Stimulated activated CD8-positive, alpha-beta memory T cell treated with anti-CD3 and anti-CD28 coated beads, Interleukin-15, amount 100 ng/mL, for 24 hours (primary cell): ENCODE measurements at places on chromosomes 13 and 19.

DNA sequence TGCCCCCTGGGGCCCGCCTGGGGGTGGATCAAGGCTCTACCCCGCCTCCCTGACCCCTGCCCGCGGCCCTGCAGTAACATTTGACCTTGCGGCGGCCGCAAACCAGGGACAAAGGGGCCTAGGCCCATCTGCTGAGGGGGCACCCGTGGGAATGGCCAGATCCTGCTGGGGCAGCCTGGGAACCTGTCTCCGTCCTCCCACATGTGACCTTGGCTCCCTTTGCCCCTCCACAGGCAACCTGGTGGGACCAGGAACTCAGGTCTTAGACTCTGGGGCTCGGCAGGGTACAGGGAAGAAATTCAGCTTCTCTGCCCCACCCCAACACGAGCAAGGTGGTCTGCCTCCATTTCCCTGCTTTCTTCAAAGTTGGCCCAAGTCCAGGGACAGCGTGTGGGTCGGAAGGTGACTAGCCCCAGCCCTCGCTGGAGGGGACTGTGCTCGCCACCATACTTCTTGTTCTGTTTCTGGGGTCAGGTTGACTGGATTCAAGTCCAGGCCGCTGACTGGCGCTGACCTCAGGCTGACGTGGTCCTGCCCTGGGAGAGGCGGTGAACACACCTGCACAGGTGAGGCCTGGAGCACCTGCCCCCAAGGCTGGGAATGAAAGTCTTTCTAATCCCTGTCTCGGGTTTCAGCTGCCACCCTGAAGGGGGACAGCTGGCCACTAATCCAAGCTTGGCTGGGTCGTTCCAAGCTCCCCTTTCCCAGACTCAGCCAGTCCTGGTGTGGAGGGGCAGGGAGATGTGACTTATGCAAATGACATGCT lies 2.5 kb upstream of the NR2F6 start:
- no peak for DNase-seq

DNA sequence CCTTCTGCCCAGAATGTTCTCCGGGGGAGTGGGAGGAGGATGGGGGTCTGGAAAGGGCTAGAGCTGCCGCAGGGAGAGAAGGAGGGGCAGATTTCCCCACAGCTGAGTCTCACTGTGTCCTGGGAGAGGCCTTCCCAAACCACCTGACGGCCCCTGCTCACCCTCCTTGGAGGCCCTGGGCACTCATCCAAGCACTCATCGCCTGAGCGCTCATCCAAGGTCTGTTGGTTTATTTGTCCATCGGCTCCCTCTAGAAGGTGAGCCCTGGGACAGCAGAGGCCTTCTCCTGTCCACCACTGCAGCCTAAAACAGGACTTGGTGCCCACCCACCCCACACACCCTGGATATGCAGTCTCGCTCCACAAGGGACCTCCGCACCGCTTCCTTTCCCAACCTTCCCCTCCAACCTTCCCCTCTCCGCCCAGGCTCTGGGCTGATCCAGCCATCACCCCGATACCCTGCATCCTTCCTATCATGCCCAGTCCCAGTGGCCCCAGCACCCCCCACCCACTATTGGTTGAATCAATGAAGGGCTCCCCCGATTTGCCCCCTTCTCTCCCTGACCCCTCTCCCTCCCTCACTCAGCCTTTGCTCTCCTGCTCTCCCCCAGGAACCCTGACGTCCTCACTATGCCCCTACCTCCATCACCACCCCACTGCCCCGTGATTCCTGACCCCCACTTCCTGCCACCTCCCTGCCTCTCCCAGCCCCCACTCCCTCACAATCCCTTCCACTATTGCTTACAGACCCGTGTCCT lies 1.7 kb downstream of the UBXN6 start:
- DNase-seq = no peak

DNA sequence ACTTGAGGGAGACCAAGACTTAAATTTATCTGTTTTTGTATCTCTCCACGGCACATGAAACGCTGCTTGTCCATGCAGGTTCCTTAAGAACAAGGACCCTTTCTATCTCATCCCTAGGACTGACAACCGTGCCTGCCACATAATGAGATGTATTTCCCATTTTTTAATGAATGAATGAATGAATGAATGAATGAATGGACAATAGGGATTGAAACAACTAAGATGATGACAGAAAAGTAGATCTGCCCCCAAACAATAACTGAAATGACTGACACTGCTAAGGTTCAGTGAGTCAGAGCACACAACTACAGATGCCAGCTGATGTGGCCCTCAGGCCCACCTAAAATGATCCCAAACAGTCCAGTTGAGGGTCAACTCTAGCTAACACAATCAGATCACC lies 69.8 kb downstream of the USP12 start:
- no peak for DNase-seq

- no peak for DNase-seq
Observed at GRCh38 chr13:80262051-80262695, 78.8 kb downstream of the SPRY2 start.

DNA sequence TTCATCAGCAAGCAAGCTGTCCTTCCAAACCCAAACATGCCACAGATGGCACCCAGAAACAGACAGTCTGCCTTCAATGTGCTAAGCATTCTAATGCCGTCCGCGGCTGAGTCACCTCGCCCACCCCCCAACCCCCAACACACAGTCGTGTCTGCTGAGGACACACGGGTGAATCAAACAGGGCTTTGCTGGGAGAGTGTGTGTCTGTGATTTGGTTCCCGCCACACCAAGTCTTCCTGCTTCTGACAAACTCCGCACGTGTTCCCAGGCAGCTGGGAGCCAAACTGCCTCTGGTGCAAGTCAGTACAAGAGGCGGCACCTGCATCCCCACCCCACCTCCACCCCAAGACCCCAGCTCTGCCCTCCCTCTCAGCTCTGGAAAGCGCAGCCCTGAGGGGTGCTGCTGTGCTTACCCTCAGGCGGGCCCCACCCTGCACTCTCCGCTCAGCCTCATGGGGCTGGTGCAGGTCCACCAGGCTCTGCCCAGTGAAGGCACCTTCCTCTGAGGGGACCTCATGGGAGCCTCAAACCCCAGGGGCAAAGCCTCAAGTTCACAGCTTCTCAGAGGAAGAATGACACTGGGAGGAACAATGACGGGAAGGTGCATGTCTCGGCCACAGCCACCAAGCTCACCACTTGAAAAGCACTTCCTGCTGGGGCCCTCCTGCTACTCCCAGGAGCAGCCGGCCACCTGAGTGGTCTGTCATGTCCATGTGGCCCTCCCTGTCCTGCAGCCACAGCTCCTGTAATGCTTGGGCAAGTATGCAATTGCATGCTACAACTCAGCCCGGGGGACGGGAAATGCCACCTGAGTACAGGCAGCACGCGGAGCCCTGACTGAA lies 15.0 kb upstream of the SLC35E1 start:
- no peak for DNase-seq

DNA sequence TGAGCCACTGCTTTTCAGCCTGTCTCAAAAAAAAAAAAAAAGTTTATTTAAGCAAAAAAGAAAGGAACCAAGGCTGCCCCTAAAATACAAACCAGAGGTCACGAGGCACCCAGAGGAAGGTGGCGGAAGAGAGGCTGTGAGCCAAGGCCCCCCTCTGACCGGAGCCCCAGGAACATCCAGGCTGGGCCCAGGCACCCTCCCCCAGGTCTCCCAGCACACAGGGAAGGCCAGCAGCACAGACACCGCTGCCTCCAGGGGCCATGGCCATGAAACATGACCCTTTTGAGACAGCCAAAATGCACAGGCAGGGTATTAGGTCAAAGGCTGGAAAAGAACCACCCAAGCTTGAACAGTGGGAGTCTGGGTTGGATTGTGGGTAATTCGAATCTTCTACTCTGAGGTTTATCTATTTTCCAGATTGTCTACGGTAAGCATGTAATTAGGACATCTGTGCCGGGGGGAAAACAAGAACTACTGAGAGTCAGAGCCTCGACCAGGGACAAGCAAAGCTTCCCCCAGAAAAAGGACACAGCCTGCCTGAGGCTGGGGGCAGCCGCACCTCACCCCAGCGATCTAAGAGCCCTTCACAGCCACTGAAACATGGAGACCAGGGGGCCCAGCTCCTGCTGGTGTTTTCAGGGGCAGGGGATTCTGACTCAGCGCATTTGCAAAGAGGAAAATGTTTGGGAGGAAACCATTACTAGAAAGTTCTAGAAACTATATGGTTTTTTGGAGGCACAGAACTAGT lies 8.4 kb downstream of the PEX11G start:
- no peak for DNase-seq

DNA sequence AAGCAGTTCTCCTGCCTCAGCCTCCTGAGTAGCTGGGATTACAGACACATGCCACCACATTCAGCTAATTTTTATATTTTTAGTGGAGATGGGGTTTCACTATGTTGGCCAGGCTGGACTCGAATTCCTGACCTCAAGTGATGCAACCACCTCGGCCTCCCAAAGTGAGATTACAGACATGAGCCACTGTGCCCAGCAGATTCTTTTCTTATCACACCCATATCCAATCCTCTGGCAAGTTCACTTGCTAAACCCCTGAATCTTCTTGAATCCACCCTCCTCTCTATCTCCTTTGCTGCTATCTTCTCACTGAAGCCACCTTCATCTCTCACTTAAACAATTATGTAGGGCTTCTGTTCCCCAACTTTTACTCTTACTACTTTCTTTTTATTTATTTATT lies 17.5 kb downstream of the TMEM143 start:
- DNase-seq = no peak

GRCh38 chr13:113969973-113970611 lies 3.8 kb downstream of the C13orf46 start:
- DNase-seq = no peak

DNA sequence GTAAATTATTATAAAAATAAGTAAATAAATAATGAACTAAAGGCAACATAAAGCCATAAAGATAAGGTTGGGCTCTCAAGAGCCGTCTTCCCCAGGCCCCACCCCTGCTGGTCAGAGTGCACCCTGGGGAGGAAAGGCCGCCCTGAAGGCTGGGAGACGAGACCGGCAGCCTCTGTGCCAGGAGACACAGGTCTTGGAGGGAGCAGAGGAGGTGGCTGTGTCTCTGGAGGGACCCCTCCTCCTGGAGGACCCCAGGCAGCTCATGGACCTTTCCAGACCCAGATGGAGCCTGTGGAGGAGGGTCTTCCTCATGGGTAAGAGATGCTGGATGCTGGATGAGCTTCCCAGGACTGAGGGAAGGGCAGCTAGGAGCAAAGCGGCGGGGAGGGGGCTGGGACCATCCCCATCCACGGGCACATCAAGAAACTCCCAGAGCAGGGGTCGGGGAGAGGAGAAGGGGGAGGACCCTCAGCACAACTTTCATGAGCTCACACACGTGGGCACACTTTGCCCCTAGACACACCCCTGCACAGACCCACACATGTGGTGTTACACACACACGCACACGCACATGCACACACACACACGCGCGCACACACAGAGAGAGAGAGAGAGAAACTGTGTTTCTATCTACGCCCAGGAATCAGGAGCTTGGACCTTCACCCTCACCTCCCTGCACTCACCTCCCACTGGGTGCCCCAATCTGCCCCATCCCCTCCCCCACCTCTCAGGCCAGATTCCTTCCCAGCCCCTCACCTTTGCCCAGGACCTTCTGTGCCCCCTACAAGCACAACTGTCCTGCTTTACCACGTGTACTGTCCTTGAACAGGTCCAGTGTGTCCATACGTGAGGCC lies at the start of gene CEACAM18:
Gene CEACAM18 (plus strand): TSS at position 159 of the 854 bp plus-strand sequence.
- no peak for DNase-seq

DNA sequence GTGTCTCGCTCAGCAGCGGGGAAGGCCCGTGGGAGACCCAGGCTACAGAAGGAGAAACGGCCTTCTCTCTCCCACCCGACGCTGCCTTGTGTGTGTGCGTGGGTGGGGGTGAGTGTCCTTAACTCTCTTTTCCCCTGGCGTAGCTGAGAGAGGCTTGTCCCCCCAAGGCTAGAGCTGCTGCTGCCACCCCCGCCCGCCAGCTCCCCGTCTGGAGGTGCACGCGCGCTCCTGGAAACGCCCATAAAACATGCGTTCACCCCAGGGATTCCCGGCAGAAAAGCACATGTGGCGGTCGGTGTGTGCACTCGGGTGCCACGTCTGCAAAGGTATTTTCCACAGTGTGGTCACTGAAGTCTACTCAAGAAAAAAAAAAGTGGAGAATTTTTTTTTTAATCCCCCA lies 36.1 kb downstream of the GADD45B start:
- no peak for DNase-seq

- no peak for DNase-seq
Observed at GRCh38 chr13:48405875-48406274, 7.0 kb downstream of the LPAR6 start.

- DNase-seq = no peak
Observed at GRCh38 chr13:40943073-40943472, 76.0 kb downstream of the ELF1 start.

DNA sequence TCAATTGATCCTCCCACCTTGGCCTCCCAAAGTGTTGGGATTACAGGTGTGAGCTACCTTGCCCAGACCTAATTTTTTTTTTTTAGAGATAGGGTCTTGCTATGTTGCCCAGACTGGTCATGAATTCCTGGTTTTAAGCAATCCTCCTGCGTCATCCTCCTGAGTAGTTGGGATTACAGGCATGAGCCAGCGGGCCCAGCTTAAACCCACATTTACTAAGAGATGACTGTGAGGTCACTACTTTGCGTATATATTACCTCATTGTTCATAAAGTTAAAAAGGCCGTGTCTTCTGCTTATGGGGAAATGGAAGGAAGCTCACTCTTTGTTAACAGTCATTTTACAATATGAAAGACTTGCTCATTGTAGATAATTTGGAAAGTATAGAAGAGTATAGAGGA lies 39.6 kb upstream of the C1QTNF9 start:
- no peak for DNase-seq

DNA sequence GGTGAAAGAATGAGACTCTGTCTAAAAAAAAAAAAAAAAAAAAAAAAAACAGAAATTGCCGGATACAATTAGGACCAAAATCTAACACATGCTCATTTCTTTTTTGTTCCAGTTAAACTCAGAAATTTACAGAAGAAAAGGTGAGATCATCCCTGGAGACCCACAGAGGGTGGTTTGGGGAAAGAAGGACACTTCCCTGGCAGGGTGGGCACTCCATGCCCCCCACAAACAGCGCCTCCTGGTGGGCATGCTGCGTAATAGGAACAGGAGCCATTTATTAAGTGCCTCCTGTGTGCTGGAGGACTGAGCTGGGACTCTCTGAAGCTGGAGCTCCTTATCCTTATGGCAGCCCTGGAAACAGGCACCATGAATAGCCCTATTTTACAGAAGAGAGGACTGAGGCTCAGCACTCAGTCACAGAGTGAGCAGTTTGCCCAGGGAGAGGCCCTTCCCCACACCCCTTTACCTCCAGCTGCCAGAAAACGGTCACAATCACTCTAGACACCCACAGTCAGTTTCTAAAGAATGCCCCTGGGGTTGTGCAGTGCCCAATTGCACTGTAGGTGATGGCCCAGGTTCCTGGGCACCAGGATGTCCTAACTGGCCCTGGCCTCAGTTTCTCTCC lies 10.1 kb downstream of the C19orf38 start:
- DNase-seq = no peak

DNA sequence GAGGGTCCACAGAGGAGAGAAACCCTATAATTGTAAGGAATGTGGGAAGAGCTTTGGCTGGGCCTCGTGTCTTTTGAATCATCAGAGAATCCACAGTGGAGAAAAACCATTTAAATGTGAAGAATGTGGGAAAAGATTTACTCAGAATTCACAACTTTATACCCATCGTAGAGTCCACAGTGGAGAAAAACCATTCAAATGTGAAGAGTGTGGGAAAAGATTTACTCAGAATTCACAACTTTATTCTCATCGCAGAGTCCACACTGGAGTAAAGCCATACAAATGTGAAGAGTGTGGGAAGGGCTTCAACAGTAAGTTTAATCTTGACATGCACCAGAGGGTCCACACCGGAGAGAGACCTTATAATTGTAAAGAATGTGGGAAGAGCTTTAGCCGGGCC lies 9.4 kb upstream of the ZNF234 start:
- no peak for DNase-seq
